Amygdala (tissue), 56 donors: ENCODE measurements at places on chromosomes 16 and 17.

DNA sequence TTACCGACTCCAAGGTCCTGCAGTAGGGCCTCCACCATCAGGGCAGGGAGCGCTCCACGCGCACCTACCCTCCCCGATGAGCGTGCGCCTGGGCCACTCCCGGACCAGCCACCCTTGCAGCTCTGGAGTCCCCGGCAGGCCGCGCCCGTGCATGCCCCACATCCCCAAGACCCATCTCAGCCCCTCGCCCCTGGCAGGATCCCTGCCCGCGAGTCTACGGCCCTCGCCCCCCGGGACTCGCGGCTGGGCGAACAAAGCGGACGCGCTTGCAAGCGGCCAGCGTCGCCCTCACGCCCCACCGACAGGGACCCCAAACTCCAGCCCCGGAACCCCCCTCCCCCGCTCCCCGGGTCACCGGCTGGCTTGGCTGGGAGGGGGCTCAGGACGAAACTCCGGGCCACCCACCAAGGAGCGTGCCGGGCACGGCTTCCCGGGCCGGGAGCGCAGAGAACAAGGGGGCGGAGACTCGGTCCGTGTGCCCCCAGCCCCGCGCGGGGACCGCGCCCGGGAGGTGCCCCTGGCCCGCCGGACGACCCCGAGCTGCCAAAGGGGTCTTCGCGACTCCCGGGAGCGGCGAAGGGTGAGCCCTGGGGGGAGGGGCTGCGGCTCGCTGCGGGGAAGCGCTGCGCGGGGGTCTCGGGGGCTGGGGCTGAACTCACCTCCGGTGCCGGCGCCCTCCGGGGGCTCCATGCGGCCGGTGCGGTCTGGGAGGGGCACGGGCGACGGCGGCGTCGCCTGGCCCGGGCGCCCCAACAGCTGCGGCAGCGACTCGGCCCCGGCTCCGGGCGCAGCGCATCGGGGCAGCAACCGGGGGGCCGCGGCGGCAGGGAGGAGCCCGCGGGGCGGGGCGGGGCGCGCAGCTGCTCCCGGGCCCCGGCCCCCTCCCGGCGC is at the start of gene DBNDD1:
Gene DBNDD1, minus strand, starts transcription at position 805 of the 891 bp plus-strand sequence. Its CDS starts 115 bp downstream, at position 690.
- no peak for DNase-seq

GRCh38 chr17:64651889-64652288 is 10.2 kb downstream of the SMURF2 start:
- no peak for DNase-seq

GRCh38 chr17:81238490-81238814 is 403 bp downstream of the TEPSIN start:
- DNase-seq: no peak

DNA sequence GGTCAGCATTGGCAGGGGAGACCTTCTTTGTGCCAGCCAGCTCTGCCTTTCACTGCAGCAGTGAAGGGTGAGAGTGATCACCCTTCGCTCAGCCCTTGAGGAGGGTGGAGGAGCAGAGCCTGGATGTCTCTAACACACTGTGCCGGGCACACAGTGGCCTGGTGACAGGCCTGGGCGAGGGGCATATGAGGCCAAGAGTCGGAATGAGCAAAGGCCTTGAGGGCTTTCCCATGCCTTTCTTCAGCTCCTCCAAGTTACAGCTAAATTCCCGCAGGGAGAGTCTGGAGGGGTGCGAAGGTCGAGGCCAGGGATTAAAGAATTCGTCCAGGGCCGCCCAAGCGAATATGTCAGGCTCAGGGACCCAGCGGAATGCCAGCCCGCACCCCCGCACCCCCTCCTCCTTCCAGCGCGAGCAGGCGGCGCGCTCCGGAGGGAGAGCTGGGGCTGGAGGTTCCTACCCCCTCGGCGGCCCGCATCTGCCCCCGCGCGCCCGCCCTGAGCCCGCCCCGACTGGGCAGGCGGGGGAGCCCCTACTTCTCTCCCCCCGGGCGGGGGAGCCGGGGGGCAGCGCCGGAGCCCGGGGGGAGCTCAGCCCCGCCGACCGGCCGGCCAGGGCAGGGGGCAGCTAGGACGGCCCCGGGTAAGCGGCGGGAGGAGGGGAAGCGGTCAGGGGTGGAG is at the start of gene RASL10B:
Gene RASL10B, plus strand, starts transcription at position 401 of the 678 bp plus-strand sequence. CDS start 3,546 bp downstream, outside the sequence.
- DNase-seq: peak; percentile 66

- DNase-seq: no peak
These were observed 92.6 kb downstream of the KANSL1 start for GRCh38 chr17:46100590-46100989.

- DNase-seq: no peak
These were observed 201.5 kb upstream of the CPHXL start for GRCh38 chr16:75927810-75928209.

DNA sequence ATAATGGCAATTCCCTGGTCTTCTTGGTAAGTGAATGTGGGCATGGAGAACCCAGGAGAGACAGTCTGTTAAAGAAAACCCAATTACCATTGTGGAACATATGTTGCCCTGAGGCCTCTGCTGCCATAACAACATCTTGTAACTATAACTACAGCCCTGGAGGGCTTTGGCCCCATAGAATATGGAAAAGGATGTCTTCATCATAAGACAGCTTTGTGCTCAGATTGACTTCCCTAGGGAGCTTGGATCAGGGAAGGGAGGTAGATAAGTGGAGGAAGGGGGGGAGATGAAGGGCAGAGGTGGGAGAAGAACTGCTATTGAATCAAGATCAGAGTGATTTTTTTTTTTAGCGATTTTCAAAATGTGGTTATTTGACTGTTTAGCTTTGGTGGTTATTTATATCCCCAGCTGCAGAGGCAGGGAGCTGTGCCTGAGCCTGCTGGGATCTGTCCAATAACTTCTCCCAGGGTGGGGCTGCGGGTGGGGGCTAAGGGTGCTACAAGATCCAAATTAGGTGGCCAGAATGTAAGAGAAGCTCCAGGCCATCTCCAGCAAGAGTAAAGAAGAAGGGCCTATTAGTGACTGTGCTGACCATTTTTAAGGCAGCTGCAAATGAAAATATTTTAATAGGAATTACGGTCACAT is 5.3 kb upstream of the KAT7 start:
- DNase-seq: no peak

DNA sequence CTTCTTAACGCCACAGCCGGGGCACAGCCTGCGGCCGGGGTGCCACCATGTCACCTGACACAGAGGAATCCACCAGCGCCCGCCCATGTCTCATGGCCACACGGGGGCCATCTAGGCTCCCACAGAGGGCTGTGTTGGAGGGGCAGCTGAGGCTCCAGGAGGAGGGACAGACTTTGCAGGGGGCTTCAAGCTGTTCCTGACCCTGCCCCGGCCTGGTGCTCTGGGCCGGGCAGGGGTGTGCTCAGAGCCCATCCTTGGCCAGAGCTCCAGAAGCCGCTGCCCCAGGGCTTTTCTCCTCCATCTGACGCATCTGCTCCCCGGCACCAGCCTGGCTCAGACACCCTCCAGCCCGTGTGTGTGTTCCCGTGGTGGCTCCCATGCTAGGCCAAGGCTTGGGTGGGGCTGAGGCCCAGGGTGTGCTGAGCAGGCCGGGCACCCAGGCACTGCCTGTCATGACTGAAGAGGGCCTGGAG is 7.8 kb upstream of the SLC38A10 start:
- DNase-seq: no peak

DNA sequence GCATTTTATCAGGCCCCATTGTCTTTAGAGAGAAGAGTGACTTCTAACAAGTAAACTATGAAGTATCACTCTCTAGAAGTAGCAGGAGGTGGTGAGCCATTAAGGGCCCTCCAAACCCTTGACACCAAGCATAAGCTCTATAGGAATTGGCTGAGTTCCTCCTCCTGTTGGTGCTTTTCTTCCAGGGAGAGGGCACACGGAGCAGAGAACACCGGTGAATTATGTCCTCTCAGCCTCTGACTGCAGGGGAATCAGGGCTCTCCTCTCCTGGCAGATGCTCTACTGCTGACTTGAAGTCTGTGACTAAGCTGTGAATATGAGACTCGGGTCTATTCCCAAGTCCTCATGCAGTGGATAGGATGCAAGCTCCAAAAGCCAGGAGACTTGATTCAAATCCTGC is 32.3 kb downstream of the CHD9 start:
- DNase-seq: no peak

DNA sequence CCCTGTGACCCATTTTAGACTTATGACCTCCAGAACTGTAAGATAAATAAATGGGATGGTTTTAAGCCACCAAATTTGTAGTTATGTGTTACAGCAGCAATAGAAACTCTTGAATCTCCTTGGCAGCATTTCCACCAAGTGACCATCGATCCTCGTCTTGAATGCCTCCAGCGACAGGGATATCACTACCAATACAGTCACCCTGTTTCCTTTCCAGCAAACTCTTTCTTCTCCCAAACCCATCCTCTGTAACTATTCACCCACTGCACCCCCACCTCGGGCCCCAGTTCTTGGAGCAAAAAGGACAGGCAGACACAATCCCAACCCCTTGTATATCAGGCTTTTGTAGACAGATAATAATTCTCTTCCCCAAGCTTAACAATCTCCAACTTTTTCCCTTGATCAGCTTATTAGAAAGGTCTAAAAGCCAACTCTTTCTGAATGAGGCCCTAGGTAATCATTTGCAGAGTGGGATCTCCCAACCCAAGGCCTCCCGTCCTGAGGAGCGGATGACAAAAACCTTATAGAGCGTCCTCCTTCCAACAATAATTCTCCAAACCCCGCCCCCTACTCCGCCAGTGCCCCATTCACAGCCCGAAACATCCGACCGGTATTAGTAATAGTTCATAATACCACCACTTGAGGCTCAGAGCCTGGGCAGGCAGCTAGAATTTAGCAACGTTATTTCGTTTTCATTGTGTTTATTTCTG is 14.7 kb upstream of the PLLP start:
- no peak for DNase-seq

- no peak for DNase-seq
These were observed 151.0 kb downstream of the SHISA9 start for GRCh38 chr16:13052431-13052830.

DNA sequence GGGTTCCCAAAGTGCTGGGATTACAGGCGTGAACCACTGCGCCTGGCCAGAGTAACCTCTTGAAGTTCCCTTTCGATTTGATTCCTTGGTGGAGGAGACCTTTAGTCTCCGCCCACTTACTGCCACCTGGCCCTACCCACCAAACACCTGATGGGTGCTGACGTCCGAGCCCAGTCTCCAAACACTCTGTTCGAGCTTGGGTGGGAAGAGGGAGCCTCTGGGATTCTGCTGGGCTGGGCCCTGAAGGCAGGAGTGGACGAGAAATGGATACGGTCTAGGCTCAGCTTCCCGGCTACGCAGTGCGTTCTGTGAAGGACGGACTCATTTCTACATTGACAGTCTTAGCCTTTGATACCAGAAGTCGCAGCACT is 870 bp upstream of the ITGA3 start:
- DNase-seq: peak; percentile 21

DNA sequence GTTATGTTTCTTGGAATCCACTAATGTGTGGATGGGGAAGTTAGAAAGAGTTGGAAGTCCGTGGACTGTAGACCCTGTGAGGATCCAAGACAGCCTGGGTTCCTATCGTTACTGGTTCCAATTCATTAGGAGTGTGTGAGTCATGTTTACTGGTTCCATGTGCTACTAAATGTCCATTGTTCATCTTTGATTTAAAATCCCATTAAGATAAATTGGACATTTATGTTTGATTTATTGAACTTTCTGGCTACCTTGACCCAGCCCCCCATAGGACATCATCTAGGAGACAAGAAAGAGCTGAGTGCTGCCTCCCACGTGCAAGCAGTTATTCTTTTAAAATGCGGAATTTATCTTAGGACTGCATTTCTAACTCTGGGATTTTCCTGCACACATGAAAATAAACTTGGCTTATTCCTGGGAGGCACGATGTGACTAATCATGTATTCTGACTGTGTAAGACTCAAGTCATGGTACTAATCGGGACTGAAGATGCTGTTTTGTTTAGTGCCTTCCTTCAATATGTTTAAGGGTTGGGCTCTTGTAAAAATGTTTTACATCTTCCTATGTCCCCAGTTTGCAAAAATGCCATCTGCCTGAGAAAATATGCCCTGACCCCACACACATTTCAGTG is 53.4 kb downstream of the RGS9 start:
- no peak for DNase-seq

GRCh38 chr17:39270923-39271322 is 45.2 kb upstream of the STAC2 start:
- DNase-seq: no peak

DNA sequence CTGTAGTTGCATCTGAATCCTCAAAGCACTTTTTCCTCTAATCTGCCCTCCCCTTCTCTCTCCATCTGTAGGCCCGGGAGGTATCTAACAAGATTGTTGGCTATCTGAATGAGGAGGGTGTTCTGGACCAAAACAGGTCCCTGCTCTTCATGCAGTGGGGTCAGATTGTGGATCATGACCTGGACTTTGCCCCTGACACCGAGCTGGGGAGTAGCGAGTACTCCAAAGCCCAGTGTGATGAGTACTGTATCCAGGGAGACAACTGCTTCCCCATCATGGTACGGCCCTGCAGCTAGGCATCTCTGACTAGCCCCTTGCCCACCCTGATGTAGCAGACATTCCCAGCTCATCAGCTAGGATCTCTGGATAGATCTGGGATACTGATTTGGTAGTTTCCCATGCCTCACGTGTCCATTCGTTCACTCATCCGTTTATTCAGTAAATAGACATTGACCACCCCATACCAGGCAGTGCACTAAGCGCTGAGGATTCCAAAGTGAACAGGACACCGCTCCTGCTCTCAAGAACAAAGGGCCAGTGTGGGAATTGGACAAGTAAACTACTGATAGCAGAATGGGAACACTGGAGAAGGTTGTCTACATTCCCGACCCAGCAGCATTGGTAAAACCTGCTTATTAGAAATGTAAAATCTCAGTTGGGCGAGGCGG is 12.1 kb downstream of the LPO start:
- DNase-seq: no peak
